Activated CD4-positive, alpha-beta memory T cell treated with anti-CD3 and anti-CD28 coated beads for 36 hours (primary cell): ENCODE measurements at places on chromosomes 3 and 15. TPM values are rescaled to one million over a fixed set of nuclear protein-coding genes. Genes with fewer than 3 reads are reported as not detected.

GRCh38 chr15:99052205-99052604, 44.6 kb upstream of the PGPEP1L start:
- DNase-seq = no peak
- H3K27me3 ChIP-seq = peaks cover 6% of the 10 kb centered on the region
- H3K36me3 ChIP-seq = no peaks in the 10 kb centered on the region
- no peak overlapping the region for H3K27ac ChIP-seq
- no peak overlapping the region for H3K4me3 ChIP-seq
- H3K4me1 ChIP-seq = peaks cover 4% of the 10 kb centered on the region

GRCh38 chr15:67126551-67127330, 61.3 kb downstream of the SMAD3 start:
- no peak for DNase-seq
- peaks cover 83% of the 10 kb centered on the region for H3K4me1 ChIP-seq

DNA sequence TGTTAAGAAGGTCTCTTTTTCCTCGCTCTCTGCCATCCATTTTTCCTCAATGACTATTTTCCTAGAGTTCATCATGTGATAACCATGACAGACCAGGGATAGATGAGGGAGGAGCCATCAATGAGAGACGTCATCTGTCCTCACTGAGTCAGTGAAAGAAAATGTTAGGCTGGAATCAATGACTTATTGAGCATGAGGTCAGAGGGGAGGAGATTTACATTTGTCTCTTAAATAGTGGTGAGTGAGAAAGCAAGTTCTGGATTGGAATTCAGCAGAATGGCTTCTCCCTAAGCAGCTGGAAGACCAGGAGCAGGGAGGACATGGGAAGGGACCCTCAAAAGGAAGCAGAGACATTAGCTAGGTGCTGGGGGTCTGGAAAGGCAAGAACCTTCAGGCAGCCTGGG, 28.2 kb upstream of the USP3 start:
- DNase-seq = no peak
- H3K4me1 ChIP-seq = peaks cover 71% of the 10 kb centered on the region
- H3K36me3 ChIP-seq = no peaks in the 10 kb centered on the region
- H3K27me3 ChIP-seq = no peaks in the 10 kb centered on the region
- H3K4me3 ChIP-seq = no peak overlapping the region

GRCh38 chr3:12807601-12808359, 11.3 kb downstream of the CAND2 start:
- no peaks in the 10 kb centered on the region for H3K27me3 ChIP-seq
- no peak overlapping the region for H3K27ac ChIP-seq
- H3K4me3 ChIP-seq = no peak overlapping the region
- no peaks in the 10 kb centered on the region for H3K36me3 ChIP-seq

- peaks cover 6% of the 10 kb centered on the region for H3K27me3 ChIP-seq
- H3K27ac ChIP-seq = no peak overlapping the region
- DNase-seq = no peak
These were observed 1.3 kb upstream of the HRG start for GRCh38 chr3:186664506-186664905.

DNA sequence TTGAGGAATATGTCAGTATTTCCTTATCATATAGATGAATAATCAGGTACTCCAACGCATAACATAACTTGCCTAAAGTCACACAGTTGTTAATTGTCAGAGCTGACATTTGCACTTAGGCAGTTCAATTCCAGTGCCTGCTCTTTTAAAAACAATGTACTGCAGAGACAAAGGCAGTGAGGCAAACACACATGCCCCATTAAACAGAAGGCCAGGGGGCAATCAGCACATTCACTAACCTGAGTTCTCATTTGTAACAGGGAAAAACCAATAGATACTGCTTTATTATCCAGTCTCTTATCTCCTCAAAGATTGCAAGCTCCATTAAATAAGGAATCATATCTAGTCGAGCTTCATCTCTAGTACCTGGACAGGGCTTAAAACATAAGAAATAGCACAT, 1017.4 kb downstream of the SQOR start:
- no peak overlapping the region for H3K27ac ChIP-seq
- no peak for DNase-seq
- no peaks in the 10 kb centered on the region for H3K27me3 ChIP-seq
- H3K4me1 ChIP-seq = no peaks in the 10 kb centered on the region

DNA sequence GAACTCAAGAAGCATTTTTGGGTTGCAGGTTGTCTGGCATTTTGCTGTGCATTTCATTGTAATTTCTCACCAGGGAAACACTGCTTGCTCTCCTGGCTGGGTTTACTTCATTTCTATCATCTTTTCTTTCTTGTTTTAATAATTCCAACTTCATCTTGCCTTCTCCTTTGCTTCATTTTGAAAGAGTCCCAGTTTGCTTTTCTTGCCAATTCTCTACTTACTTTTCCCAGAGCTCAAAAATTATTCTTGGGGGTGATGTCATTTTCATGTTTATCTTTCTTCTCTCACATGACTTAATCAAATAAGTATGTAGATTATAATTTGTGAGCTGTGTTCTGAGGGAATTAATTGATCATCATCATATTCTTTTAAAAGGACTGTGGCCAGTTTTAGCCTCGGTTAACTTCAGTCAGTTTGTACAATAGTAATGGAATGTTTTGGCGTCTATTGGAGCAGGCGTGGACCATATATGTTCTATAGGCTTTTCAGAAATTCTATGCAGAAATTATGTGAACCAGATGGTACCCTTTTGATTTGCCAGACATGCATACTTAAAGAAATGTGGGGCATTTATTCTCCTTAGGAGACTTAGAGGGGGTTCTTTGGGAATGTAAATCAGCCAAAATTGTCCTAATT, 30.1 kb downstream of the SH3GL3 start:
- H3K27me3 ChIP-seq = peaks cover 4% of the 10 kb centered on the region
- no peak overlapping the region for H3K27ac ChIP-seq

DNA sequence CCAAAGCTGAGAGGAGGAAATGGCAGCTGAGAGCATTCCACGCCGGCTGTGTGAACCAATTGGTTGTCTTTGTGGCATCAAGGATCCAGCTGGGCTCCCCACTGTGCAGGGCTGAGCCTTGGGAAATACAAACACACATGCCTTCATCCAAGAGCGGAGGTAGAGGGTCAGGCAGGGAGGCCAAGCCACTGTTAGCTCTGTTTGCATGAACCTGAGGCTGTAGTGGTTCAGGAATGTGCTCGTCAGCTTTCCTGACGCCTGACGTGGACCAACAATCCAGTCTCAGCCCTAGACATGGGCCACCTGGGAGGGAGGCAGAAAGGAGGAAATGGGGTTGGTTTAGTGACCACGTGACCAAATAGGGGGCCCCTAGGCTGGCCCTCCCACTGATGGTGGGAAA, 276.9 kb downstream of the TLE3 start:
- H3K36me3 ChIP-seq = no peaks in the 10 kb centered on the region
- H3K27ac ChIP-seq = no peak overlapping the region
- no peak overlapping the region for H3K4me3 ChIP-seq
- DNase-seq = no peak

DNA sequence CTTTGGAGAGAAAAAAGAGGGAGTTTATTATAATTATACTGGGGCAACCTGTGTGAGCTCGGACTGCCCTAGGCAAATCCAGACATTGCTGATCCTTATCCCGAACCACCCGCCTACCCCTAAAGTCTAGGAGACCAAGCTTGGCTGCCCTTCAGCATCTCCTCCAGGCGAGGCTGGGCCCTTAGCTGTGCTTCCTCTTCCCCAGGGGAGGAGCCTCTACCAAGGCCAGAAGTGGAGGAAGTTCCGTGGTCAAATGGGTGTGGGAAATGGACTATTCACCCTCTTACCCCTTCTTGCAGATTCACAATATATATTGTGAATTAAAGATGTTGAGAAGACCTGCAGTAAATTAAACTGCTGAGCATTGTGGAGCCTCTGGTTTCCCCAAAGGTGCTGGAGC, 158.3 kb upstream of the HES1 start:
- no peaks in the 10 kb centered on the region for H3K4me1 ChIP-seq
- DNase-seq = no peak
- H3K36me3 ChIP-seq = no peaks in the 10 kb centered on the region
- no peak overlapping the region for H3K27ac ChIP-seq
- peaks cover 14% of the 10 kb centered on the region for H3K27me3 ChIP-seq
- H3K4me3 ChIP-seq = no peak overlapping the region

DNA sequence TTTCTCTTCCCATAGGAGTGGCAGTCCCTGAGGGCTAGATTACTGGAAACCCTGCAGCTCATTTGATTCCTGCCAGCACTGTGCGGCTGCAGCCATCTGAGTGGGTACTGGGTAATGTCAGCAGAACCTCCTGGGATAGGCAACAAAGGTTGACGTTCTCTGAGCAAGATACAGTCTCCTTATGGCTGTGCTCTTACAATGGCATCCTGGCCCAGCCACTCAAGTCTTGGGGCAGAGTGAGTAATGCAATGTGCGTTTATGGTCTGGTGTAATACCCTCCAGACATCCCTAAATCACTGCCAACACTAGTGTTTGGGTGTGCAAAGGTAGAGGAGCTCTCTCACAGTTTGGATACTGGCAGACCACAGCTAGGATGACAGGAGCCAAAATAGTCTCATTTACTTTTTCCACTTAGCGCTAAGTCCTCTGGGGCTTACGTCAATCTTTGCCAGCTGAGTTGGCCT, 775.8 kb downstream of the ZNF385D start:
- no peaks in the 10 kb centered on the region for H3K36me3 ChIP-seq
- no peak for DNase-seq

DNA sequence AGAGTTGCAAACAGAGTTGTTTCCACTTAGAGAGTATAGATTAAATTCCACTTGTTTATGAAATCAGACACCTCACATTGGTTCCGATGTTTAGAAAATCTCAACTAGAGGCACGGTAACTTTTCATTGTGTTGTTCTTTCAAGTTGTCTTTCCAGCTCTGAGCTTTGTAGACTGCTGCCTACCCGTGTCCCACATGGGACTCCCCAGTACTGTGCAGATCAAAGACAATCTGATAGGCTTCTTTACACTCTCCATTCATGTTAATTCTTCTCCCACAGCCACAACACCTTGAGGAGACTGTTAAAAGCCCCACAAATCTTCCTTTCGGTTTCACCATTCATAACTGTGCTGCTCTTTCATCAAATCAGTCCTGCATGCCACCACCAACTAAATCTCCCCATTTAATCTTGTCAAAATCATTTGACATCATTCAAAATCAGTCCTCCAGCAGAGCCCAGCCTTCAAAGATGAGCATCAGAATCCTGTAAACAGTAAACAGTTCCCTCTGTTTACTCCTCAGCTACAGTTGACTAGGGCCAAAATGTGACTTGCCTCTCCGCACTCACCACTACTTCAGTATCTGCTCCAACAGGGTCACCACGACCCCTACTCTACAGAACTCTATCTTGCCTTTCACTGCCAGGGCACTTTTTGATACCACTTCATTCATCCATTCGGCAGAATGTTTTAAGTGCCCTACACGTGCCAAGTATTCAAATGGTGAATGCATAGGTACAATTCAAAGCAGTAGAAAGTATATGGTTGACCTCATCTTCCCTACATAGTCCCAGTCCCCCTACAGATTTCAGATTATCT, 8.3 kb downstream of the ANXA2 start:
- peak overlapping the region; percentile 34 for H3K4me3 ChIP-seq
- H3K36me3 ChIP-seq = peaks cover 6% of the 10 kb centered on the region
- DNase-seq = peak; percentile 63
- peak overlapping the region; percentile 44 for H3K27ac ChIP-seq

GRCh38 chr15:95087253-95087609, 855.9 kb downstream of the MCTP2 start:
- no peaks in the 10 kb centered on the region for H3K4me1 ChIP-seq
- H3K27ac ChIP-seq = no peak overlapping the region
- H3K27me3 ChIP-seq = no peaks in the 10 kb centered on the region
- DNase-seq = no peak
- no peaks in the 10 kb centered on the region for H3K36me3 ChIP-seq

GRCh38 chr15:89399238-89400115, 64.9 kb upstream of the POLG start:
- H3K36me3 ChIP-seq = no peaks in the 10 kb centered on the region
- H3K27ac ChIP-seq = no peak overlapping the region

DNA sequence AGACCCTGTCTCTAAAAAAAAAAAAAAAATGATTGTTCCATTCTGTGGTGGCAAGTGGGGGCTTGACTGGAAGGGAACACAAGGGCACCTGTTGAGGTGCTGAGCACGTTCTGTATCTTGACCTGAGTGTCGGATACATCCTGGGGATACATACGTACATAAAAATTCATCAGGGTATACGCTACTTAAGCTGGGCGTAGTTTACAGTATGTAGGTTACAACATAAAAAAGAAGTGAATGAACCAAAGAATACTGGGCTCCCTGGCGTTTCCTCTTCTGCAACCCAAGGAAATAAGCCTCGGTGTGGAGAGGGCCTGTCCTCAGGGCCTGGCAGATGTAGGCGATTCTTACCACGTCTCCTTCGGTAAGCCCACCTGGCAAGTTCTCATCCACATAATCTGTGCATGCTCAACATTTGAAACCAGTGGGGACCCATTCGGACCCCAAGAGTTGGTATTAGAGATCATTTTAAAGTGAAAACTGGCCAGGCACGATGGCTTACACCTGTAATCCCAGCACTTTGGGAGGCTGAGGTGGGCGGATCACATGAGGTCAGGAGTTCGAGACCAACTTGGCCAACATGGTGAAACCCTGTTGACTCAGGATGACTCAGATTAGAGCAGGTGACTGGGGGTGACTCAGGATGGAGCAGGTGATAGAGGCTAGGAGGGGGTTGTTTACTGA, 5.1 kb upstream of the MUC20 start:
- H3K4me3 ChIP-seq = no peak overlapping the region
- no peaks in the 10 kb centered on the region for H3K27me3 ChIP-seq
- peak; percentile 59 for DNase-seq

DNA sequence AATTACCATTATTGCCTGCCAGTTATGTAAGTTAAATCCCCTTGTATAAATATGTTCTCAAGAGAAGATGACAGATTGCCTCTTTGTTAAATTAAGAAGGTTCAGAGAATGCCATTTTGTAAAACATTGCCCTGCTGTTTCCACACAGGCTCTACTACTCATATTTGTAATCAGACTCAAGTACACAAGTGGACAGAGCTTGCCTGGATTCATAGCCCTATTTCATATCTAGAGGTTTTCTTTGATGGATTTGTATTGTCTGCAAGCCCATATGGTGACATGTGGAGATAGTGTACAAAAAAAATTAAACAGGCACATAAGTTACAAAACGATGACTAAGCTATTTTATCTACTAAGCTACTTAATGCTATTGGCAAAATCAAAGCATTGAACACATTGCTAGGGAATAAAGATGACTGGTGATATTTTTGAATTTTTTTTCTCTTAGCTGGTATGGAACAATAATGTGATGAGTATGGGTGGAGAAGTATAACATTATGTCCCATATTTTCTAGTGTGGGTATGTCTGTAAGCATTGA, 1286.6 kb upstream of the ALCAM start:
- H3K4me3 ChIP-seq = no peak overlapping the region
- H3K36me3 ChIP-seq = no peaks in the 10 kb centered on the region
- H3K27ac ChIP-seq = no peak overlapping the region
- DNase-seq = no peak
- no peaks in the 10 kb centered on the region for H3K4me1 ChIP-seq

Gene STT3B
- total RNA-seq = 117 TPM

Gene TBL1XR1
- 158 TPM for total RNA-seq

Gene VEPH1
- total RNA-seq = not detected

Gene EPHB1
- 1.3 TPM for total RNA-seq

Gene DUOX2
- total RNA-seq = 0.02 TPM

Gene AP3B2
- not detected for total RNA-seq

Gene GABRA5
- not detected for total RNA-seq

Gene HESX1
- 0.90 TPM for total RNA-seq

Gene FANCD2
- 83.9 TPM for total RNA-seq

Gene TNFSF10
- 30.1 TPM for total RNA-seq

Gene CCR1
- 0.80 TPM for total RNA-seq
